Caki2 (cell line): ENCODE measurements at places on chromosomes 7 and 10. TPM values are rescaled to one million over a fixed set of nuclear protein-coding genes. Genes with fewer than 3 reads are reported as not detected.

The ATOH7 gene
- not detected in 2 replicates for total RNA-seq

The VPS37D gene
- total RNA-seq = 4.5 and 12.9 TPM in 2 replicates

The FAM24B gene
- total RNA-seq = 0.64 and 2.5 TPM in 2 replicates

The FAM25C gene
- not detected in 2 replicates for total RNA-seq

The PRDX3 gene
- 281 TPM in 2 replicates for total RNA-seq

The CLRN3 gene
- total RNA-seq = not detected in 2 replicates

The MRLN gene
- total RNA-seq = not detected in 2 replicates

The AGR3 gene
- total RNA-seq = not detected in 2 replicates

The CPA1 gene
- total RNA-seq = not detected in 2 replicates

The GPR22 gene
- not detected in 2 replicates for total RNA-seq
